ENCODE measurements at places on chromosomes 1 and 21. TPM values are rescaled to one million over a fixed set of nuclear protein-coding genes. Genes with fewer than 3 reads are reported as not detected.

- DNase-seq = peak; percentile 60
Measured at GRCh38 chr1:50348449-50349241, 74.6 kb downstream of the DMRTA2 start.

- no peak for DNase-seq
Measured at GRCh38 chr21:42063571-42064521, 7.3 kb upstream of the UMODL1 start.

DNA sequence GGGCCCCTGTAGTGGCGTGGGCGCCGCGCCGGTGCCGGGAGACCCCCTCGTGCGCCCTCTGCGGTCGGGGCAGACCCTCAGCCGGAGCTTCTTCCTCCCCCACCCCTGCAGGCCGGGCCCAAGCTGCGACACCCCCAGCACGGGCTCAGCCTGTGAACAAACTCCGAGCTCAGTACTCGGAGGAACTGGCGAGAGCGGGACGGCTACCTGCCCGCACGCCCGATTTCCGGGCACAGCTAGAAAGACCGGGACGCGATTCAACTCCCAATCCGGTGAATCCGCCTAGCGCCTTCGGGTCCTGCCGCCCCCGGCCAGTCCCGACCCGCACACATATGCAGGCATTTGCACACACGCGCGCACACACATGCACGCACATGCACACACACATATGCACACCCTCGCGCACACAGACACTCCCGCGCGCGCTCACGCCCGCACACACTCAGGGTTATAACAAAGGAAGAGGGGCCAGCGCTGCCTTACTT, 580 bp upstream of the BLACAT1 start:
- DNase-seq = no peak

DNA sequence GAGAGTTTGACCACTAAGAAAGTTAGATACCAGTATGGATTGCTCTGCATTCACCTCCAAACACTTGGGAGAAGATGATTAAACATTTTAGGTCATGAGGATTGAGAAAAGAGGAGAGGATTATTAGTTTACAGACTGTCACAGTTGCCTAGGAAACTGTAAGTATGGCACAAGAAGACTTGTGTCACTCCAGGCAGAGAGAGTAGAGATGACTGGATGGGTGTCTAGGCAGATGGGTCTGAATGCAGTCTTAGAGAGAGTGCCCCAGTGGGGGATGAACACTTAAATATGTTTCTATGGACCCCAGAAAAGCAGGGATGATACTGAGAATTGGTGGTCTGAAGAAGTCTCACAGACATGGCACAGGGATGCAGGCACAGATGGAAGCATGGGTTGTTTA, 477.6 kb upstream of the B3GALT2 start:
- no peak for DNase-seq

DNA sequence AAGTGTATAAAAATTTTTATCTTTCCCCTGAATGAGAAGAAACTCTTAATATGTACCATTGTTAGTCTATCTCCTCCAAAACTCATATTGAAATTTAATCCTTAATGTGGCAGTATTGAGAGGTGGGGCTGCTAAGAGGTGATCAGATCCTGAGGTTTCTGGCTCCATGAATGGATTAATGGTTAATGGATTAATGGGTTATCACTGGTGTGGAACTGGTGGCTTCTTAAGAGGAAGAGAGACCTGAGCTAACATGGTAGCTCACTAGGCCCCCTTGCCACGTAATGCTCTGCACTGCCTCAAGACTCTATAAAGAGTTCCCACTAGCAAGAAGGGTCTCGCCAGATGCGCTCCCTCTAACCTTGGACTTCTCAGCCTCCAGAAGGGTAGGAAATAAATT, 70.6 kb upstream of the ZBTB18 start:
- DNase-seq = no peak

- DNase-seq = peak; percentile 56
Measured at GRCh38 chr1:147072482-147073432, 99.5 kb downstream of the PRKAB2 start.

Gene THEM4
- total RNA-seq = 14.8 TPM

Gene RGS8
- total RNA-seq = under 0.01 TPM

- no peak for DNase-seq
Measured at GRCh38 chr1:25771221-25772114, 28.5 kb upstream of the SELENON start.

GRCh38 chr1:113168946-113169345, 95.9 kb downstream of the LRIG2 start:
- no peak for DNase-seq

Gene FAM110D
- total RNA-seq = not detected

GRCh38 chr1:18583326-18583941, 47.2 kb upstream of the PAX7 start:
- no peak for DNase-seq

Gene TEX35
- total RNA-seq = not detected

DNA sequence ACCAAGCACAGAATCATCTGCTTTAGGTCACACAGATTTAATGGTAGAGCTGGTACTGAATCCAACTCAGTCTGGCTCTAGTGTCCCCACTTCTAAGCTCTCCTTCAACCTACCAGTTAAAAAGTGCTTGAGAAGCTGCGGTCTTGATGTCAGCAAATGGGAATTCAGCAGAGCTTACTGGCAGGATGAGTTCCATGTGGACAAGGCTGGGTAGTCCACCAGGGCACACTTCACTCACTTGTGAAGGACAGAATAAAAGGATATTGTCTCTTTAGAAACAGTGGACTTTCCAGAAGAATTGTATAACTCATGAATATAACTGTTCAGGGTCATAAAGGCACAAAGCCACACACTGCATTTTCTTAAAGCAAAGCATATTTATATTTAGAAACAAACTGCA, 35.1 kb upstream of the GUCA2B start:
- no peak for DNase-seq

DNA sequence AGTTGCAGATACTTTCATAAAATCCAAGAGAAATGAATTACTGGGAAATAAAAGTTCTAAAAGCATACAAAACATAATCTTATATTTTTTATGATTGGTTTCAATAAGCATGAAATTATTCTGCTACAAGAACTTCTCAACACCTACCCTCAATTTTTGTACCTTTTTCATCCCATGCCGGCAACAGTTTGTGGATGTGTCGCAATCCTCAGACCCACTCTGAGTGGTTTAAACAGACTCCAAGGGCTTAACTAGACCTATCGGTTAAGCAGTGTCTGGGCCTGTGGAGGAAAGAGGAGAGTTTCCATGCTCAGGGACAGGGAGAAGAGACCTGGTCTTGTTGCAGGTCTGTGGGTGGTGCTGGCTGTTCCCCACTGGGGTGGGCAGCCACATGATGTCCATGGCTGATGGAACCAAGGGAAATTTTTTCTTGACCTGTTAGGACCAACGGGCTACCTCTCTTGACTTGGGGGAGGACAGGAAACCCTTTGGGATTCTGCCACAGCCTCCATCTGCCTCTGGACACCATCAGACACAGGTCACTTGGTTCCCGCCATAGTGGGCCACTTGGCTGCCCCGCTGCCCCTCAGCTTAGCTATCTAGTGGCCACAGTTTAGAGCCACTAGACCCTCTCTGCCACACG, 81.1 kb upstream of the CLDN14 start:
- no peak for DNase-seq

Gene WNT3A
- not detected for total RNA-seq

DNA sequence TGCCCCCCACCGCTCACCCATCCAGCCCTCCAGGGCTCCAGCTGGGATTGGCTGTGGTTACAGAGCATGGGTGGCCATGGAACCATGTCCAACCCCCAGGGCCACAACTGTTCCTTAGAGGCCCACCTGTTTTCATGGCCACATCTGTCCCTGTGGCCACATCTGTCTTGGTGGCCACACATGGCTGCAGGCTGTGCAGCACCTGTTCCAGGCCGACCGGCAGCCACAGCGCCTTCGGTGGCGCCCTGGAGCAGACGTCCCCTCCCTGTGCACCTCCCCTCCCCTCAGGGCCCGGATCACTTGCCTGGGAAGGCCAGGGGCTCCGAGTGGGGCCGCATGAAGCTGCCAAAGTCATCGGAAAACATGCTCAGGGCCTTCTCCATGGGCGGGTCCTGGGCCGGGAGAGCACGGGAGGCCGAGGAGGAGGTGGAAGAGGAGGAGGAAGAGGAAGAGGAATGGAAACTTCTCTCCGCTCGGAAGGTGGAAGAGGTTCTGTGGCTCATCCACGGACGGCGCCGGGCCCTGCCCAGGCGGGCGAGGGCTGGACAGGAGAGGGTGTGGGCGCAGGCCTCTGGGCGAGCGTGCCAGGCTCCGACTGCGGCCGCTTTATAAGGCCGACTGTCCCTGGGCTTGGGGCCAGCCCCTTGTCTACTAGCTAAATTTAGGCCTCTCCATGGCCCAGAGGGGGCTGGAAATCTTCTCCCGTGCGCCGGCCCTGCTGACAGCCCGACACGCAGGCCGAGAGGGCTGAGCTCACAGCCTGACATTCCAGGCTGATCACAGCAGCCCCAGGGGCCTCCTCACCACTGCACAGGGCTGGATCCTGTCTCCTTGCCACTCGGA, at the start of gene HSPB7:
TSS of gene HSPB7 (minus strand) at position 583 of the 843 bp plus-strand sequence. CDS start at position 503, 80 bp downstream.
- peak; percentile 93 for DNase-seq

Gene PTAFR
- 0.12 TPM for total RNA-seq

- peak; percentile 76 for DNase-seq
Measured at GRCh38 chr1:236063919-236064673, 794 bp downstream of the NID1 start.
